ENCODE measurements at places on chromosomes 12 and 14. TPM values are rescaled to one million over a fixed set of nuclear protein-coding genes. Genes with fewer than 3 reads are reported as not detected.

GRCh38 chr14:87901236-87901635, 91.7 kb downstream of the GALC start:
- DNase-seq: no peak

The BBOF1 gene
- 5.8 TPM for polyA plus RNA-seq

DNA sequence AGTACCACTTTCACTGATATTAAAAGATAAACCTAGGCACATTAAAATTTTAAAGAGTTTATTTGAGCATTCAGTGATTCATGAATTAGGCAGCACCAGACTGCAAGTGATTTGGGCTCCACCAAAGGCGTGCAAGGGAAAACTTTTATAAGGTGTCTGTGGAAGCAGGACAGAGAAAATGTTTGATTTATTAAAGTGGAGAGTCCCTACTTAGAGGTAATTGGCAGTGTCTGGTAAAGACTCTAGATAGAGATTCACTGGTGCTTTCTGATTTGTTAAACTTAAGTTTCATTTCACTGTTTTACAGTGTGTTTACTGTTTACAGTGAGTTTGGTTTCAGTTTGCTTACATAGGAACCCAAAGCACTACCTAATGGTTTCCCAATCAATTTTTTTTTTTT, 72.8 kb downstream of the ANKS1B start:
- DNase-seq: no peak

The RBM19 gene
- polyA plus RNA-seq: 20.0 TPM

- DNase-seq: no peak
These were observed 10.3 kb downstream of the CCDC175 start for GRCh38 chr14:59566296-59566695.

DNA sequence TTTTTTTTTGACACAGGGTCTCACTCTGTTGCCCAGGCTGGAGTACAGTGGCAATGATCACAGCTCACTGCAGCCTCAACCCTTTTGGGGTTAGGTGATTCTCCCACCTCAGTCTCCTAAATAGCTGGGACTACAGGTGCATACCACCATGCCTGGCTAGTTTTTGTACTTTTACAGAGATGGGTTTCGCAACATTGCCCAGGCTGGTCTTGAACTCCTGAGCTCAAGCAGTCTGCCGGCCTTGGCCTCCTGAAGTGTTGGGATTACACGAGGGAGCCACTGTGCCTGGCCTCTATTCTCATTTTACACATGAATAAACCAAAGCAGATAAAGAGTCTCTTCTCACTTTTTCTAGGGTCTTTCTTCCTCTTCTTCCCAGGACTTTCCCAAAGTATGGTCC, 3.2 kb downstream of the TOMM20L start:
- DNase-seq: no peak

GRCh38 chr12:104220931-104221330, 5.4 kb downstream of the TXNRD1 start:
- no peak for DNase-seq

The IFNG-AS1 gene
- polyA plus RNA-seq: not detected

DNA sequence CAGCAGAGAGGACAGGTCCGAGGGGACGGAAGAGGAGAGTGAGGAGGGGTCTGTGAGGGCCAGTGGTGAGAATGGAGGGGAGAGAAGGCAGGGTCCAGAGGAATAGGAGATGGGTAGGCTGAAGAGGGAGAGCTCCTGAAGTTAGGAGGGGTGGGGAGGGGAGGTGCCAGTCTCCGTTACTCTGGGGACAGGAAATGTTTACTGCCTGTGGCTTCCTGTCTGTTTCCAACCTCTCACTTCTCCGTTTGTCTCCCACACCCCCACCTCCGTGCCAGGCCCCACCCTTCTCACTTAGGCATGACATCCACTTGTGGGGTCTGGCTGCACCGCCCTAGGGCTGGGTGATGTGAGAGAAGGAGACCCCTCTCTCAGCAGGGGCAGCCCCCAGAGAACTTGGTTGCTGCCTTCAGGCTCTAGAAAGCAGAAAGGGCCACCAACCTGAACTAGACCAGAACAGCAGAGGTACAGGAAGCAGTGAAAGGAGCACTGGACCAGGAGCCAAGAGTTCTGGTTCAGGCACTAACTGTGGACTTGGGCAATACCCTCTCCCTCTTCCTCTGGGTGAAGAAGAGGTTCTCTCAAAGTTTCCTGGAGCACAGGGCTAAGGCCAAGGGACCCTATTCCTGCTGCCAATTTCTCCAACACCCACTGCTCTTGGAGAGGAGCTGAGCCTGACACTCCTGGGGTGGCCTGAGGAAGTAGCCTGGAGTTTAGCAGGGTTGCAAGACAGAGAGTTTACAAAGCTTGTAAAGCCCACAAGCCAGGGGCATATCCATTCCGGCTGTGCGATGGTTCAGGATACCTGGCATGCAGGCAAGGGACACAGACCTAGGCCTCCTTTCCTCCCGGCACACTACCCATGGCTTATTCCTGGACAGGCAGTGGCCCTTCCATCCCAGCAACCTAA, 5.5 kb downstream of the ITGA5 start:
- no peak for DNase-seq

The ERBB3 gene
- 2.2 TPM for polyA plus RNA-seq

GRCh38 chr12:75556311-75556899, 45.0 kb upstream of the KRR1 start:
- no peak for DNase-seq

- no peak for DNase-seq
These were observed 162.9 kb downstream of the KCNA5 start for GRCh38 chr12:5206401-5207175.

Data from A549 (cell line).